HFFc6 (cell line): ENCODE measurements at places on chromosomes 5 and 9. TPM values are rescaled to one million over a fixed set of nuclear protein-coding genes. Genes with fewer than 3 reads are reported as not detected.

- no peak for DNase-seq
- H3K4me3 ChIP-seq: no peak overlapping the region
- peaks cover 4% of the 10 kb centered on the region; the same call in 1 of the 2 replicates for H3K27me3 ChIP-seq
- no peaks in the 10 kb centered on the region for H3K36me3 ChIP-seq
- no peaks in the 10 kb centered on the region for H3K4me1 ChIP-seq
Measured at GRCh38 chr5:60163762-60164161, 270.2 kb upstream of the PDE4D start.

- H3K4me3 ChIP-seq: peak overlapping the region; percentile 92
- H3K36me3 ChIP-seq: peaks cover 14% of the 10 kb centered on the region
- H3K27ac ChIP-seq: peak overlapping the region; percentile 97
- peaks cover 43% of the 10 kb centered on the region for H3K27me3 ChIP-seq
- DNase-seq: no peak
Measured at GRCh38 chr5:177472460-177473442, 683 bp downstream of the DBN1 start.

DNA sequence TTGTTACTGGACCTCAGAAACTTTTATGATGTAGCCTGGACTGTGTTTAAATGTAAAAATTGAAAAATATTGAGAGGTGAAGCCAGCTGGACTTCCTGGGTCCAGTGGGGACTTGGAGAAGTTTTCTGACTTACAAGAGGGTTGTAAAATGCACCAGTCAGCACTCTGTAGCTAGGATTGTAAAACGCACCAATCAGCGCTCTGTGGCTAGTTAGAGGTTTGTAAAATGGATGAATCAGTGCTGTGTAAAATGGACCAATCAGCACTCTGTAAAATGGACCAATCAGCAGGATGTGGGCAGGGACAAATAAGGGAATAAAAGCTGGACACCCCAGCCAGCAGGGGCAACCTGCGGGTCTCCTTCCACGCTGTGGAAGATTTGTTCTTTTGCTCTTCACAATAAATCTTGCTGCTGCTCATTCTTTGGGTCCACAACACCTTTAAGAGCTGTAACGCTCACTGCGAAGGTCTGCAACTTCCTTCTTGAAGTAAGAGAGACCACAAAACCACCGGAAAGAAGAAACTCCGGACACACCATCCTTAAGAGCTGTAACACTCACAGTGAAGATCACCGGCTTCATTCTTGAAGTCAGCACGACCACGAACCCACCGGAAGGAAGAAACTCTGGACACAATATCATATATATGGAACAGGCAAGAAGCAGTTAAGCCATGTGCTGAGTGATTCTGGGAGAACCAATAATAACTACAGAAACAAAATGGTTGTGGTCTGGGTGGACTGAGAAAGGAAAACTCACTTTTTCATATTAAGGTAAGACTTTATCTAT lies 201.3 kb downstream of the GABRG2 start:
- no peak for DNase-seq
- H3K27ac ChIP-seq: no peak overlapping the region
- H3K4me1 ChIP-seq: no peaks in the 10 kb centered on the region
- H3K36me3 ChIP-seq: no peaks in the 10 kb centered on the region; the same call in 1 of the 2 replicates
- H3K27me3 ChIP-seq: no peaks in the 10 kb centered on the region

GRCh38 chr9:133518200-133518599 lies 6.6 kb downstream of the MYMK start:
- no peaks in the 10 kb centered on the region for H3K4me1 ChIP-seq
- H3K27ac ChIP-seq: no peak overlapping the region
- peaks cover 41% of the 10 kb centered on the region for H3K27me3 ChIP-seq

- H3K36me3 ChIP-seq: peaks cover 28% of the 10 kb centered on the region
- H3K4me3 ChIP-seq: peak overlapping the region; percentile 76
- peak; percentile 90 for DNase-seq
- H3K4me1 ChIP-seq: peaks cover 66% of the 10 kb centered on the region
- H3K27me3 ChIP-seq: no peaks in the 10 kb centered on the region
Measured at GRCh38 chr9:120394058-120394669, 185.8 kb downstream of the CDK5RAP2 start.

DNA sequence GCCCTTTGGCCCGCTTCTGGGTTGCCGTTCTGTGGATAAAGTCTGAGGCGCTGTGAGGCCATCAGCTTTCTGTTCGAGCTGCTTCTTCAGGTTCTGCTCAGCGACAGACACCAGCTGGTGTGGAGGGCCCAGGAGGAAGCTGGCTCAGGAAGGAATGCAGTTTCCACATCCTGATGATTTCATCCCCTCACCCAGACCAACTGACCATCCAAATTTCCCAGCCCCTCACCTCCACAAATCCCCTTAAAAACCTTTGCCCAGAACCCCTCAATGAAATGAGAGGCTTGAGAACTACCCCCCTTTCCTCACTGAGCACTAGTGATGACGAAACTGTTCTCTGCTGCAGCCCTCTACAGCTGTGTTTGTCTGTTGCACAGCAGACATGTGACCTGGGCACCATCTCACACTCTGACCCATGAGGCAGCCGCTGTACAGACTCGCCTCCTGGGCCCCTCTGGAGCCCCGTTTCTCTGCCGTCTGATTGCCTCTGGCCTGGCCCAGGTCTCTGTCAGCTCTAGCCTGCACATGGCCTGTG lies 45.4 kb downstream of the SPATA31C2 start:
- peaks cover 9% of the 10 kb centered on the region for H3K4me1 ChIP-seq
- H3K27me3 ChIP-seq: peaks cover 3% of the 10 kb centered on the region
- no peak for DNase-seq
- H3K27ac ChIP-seq: no peak overlapping the region
- no peak overlapping the region for H3K4me3 ChIP-seq

- no peak overlapping the region for H3K27ac ChIP-seq
- no peaks in the 10 kb centered on the region for H3K27me3 ChIP-seq
- DNase-seq: no peak
- H3K4me3 ChIP-seq: no peak overlapping the region
Measured at GRCh38 chr5:91175708-91176107, 207.4 kb downstream of the ARRDC3 start.

- DNase-seq: no peak
- no peaks in the 10 kb centered on the region for H3K36me3 ChIP-seq
- peak overlapping the region; percentile 61 for H3K27ac ChIP-seq
- H3K27me3 ChIP-seq: no peaks in the 10 kb centered on the region
Measured at GRCh38 chr5:81639556-81639955, 111.3 kb downstream of the SSBP2 start.

- no peak for DNase-seq
- peaks cover 17% of the 10 kb centered on the region for H3K27me3 ChIP-seq
- no peaks in the 10 kb centered on the region for H3K36me3 ChIP-seq
- no peak overlapping the region for H3K27ac ChIP-seq
Measured at GRCh38 chr9:38195737-38196161, 126.7 kb upstream of the SHB start.

- H3K27me3 ChIP-seq: no peaks in the 10 kb centered on the region; the same call in 1 of the 2 replicates
- no peak overlapping the region for H3K27ac ChIP-seq
- H3K36me3 ChIP-seq: no peaks in the 10 kb centered on the region
- H3K4me3 ChIP-seq: no peak overlapping the region
- DNase-seq: no peak
Measured at GRCh38 chr9:123742009-123742767, 187.7 kb downstream of the DENND1A start.

DNA sequence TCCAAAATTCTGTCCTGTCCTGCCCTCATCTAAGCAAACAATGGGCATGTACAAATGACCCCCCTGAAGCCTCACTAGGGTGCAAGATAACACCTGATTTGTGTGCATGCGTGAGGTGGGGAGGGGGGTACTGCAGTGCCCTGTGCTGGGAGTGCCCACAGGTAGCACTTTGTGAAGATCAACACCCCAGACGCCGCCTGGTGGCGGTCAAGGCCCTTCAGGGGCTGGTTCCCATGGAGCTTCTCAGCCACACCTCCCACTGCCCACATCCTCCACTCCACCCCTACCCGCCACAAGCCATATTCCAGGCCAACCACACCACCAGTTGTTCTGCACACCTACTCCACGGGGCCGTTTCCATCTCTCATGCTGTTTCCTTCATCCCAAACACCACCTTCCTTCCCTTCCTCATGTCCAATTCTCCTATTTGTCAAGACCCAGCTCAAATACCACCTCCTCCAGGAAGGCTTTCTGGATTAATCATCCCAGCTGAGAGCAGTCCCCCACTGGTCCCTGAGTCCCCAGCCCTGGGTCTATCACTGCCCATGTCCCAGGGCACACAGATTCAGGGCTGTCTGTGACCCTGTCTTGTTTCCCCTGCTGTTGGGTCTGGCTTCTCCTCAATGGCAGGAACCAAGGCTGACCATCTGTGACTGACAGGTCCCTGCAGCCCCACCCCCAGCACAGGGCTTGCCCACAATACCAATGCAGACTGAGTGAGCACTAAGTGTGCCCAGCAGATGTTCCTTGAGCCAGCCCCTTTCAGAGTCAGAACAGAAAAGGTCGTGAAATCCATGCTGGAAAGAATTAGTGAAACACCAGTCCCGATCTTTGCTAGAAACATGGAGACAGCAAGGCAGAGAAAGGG lies 178.4 kb downstream of the PAX5 start:
- H3K36me3 ChIP-seq: no peaks in the 10 kb centered on the region
- no peaks in the 10 kb centered on the region for H3K4me1 ChIP-seq
- H3K27me3 ChIP-seq: peaks cover 72% of the 10 kb centered on the region
- DNase-seq: no peak
- no peak overlapping the region for H3K4me3 ChIP-seq
- H3K27ac ChIP-seq: no peak overlapping the region

GRCh38 chr9:124016175-124017050 lies 4.8 kb downstream of the LHX2 start:
- no peak overlapping the region for H3K27ac ChIP-seq
- H3K4me3 ChIP-seq: no peak overlapping the region
- H3K36me3 ChIP-seq: no peaks in the 10 kb centered on the region; the same call in 1 of the 2 replicates
- no peaks in the 10 kb centered on the region for H3K4me1 ChIP-seq

GRCh38 chr9:16417749-16418148 lies 452.7 kb downstream of the BNC2 start:
- peak overlapping the region; percentile 79 for H3K4me3 ChIP-seq
- H3K4me1 ChIP-seq: peaks cover 65% of the 10 kb centered on the region
- peaks cover 31% of the 10 kb centered on the region for H3K36me3 ChIP-seq
- DNase-seq: peak; percentile 7
- peak overlapping the region; percentile 80 for H3K27ac ChIP-seq

DNA sequence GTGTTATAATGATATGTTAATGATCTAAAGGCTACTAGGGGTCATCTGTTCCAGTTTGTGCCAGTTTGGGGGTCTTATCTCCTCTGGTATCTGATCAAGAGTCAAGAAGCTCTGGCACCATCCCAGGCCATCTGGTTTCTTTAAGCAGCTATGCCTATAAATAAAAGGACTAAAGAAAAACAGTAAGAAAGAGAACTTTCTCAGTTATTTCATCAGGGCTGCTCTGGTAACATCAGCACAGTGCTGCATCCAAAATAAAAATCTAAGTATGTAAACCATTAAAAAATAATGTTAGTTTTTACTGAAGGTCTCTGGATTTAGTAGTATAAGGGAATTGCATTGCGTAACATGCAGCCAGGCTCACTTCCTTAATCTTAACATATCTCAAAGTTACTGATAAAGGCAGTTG lies 185.0 kb downstream of the NR2F1-AS1 start:
- no peak overlapping the region for H3K27ac ChIP-seq
- no peak for DNase-seq
- peaks cover 10% of the 10 kb centered on the region; the same call in 1 of the 2 replicates for H3K36me3 ChIP-seq
- H3K4me1 ChIP-seq: no peaks in the 10 kb centered on the region
- peaks cover 3% of the 10 kb centered on the region; the same call in 1 of the 2 replicates for H3K27me3 ChIP-seq

- H3K4me1 ChIP-seq: peaks cover 6% of the 10 kb centered on the region
- no peak overlapping the region for H3K4me3 ChIP-seq
- peak; percentile 36 for DNase-seq
- H3K27me3 ChIP-seq: no peaks in the 10 kb centered on the region; the same call in 1 of the 2 replicates
- no peak overlapping the region for H3K27ac ChIP-seq
- 0 out of 2 replicates have a peak, but pooled peaks cover 5% of the 10 kb centered on the region for H3K36me3 ChIP-seq
Measured at GRCh38 chr9:34437006-34437925, 21.1 kb downstream of the FAM219A start.

Gene CCDC180
- total RNA-seq: 0.35 to 1.5 TPM (median 0.87 TPM) in 3 replicates

Gene FOXE1
- total RNA-seq: 51.0 to 160 TPM (median 64.5 TPM) in 3 replicates

Gene AQP7
- total RNA-seq: not detected in 3 replicates

Gene DND1
- total RNA-seq: 0.37 and 0.40 TPM in 2 replicates

Gene HARS2
- 23.0 to 23.8 TPM (median 23.4 TPM) in 3 replicates for total RNA-seq

Gene TMEFF1
- total RNA-seq: 1.3 to 1.9 TPM (median 1.9 TPM) in 3 replicates

Gene LHFPL2
- total RNA-seq: 15.4 to 18.9 TPM (median 17.2 TPM) in 3 replicates

Gene GLT6D1
- total RNA-seq: not detected in 3 replicates

Gene AGXT2
- not detected in 3 replicates for total RNA-seq

Gene PHYHD1
- 5.8 to 10.5 TPM (median 7.5 TPM) in 3 replicates for total RNA-seq
